ENCODE measurements at places on chromosomes 16 and 17.

DNA sequence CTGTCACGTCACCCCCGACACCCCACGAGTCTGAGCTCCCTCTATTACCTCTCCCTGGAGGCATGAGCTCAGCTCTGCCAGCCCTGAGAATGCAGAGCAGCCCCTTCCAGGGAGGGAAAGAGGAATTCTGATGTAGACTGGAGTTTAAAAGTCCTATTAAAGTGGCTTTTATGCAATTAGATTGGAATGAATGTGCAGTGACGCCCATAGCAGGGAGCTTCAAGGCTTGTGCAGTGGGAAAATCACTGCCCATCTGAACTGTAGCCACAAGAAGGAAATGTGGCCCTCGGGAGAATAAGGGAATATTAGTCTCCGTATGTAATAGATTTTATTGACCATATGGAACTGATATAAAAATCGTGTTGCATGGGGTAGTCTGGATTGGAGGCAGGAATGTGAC lies 66.9 kb downstream of the ZNF423 start:
- no peak for DNase-seq

DNA sequence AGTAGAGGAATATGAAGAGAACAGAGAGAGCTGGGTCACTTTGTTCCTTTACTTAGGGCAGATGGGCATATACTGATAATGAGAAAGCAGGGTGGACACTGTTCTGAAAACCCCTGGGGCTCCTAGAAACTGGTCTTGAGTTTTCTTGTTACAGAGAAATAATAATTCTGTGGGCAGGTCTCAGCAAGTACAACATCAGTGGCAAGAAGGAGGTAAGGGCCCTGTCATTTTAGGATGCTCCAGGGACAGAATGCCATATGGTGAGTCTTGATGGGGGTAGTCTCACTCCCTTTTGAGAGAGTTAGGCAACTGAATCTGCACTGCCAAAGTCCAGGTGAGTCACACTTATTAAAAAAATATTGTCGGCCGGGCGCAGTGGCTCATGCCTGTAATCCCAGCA lies 102.3 kb downstream of the KCNJ2 start:
- DNase-seq: no peak

DNA sequence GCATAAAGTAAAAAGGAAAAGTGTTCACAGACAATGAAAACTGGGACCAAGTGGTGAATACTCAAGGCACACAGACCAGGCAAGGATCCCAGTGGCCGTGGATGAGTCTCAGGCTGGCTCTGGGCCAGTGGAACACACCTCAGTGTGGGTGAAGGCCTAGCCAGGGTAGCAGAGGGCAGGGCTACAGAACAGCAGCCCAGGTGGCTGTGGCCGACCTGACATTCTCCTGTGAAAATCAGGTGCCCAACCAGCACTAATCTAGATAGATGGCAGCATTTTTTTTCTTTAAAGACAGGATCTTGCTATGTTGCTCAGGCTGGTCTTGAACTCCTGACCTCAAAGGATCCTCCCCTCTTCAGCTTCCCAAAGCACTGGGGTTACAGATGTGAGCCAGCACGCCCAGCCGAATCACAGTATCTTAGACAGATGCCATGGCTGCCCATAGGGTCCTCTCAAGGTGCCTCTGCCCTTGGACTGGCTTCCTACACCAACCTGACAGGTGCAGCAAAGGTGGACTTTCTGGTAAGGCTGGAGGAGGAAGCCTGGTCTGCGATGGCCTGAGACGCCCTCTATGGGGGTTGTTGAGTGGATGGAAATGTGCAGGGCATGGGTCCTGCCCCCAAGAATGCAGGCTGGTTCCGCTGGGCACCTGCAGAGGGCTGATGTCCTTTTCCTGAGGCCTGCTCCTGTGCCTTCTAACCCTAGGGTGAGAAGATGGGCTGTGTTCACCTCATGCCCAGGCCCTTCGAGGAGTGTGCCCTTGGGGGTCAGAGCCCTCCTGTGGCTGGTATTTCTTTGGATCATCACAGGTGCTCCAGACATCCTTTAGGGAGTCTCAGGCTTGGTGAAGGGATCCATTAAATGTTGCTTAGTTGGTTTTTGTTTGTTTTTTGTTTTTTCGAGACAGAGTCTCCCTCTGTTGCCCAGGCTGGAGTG lies 3.8 kb upstream of the P4HB start:
- DNase-seq: no peak

DNA sequence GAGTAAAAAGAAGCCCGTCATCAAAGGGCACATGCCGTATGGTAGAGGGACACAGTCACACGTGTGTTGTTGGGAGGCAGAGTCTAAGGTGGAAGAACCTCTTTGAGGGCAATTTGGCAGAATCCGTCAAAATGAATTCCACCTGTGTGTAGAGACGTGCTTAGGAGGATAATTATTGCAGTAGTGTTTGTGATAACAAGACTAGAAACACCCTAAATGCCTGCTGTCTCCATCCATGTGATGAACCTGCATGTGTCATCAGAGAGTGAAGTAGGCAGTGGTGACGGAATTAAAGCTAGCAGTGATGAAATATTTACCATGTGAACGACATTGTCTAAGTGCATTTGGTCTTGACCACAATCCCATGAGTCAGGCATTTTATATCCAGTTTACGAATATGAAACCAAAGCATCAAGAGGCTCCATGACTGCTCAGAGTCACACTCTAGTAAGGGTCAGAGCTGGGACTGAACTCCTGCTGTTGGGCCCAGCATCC lies 61.3 kb upstream of the ADORA2B start:
- peak; percentile 33 for DNase-seq

GRCh38 chr17:36475346-36475970 lies 11.0 kb upstream of the ZNHIT3 start:
- no peak for DNase-seq

DNA sequence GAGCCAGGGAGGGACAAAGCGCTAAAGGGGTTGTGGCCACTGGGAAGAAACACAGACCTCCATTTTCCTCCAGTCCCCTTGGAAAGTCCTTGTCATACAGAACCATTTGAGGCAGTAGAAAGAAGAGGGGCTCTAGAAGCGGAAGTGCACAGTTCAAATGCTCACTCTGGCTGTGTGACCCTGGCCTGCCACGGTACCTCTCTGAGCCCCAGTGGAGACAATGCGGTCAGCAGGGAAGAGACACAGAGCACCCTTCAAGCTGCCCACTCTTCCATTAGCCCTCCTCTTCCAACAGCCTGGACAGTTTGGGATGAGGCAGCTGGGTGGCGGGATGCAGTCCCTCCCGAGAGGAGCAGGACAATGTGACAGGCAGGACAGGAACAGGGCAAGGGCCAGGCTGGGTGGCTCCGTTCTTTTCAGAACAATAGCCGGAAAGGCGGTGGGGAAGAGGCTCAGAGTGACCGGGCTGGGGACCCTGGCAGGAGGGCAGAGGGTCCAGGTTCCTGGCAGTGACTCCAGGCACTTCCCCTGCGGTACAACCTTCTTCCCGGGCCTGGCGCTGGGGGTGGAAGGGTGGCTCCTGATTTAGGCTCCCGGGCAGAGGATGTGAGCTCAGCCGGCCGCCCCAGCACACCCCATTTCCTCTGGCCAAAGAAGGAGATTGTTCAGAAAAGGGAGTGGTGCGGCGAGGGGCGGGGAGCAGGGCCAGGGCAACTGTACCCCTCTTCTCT lies 5.6 kb downstream of the CASKIN2 start:
- no peak for DNase-seq

- DNase-seq: no peak
These were observed 502.8 kb upstream of the KIF2B start for GRCh38 chr17:53319947-53320346.

- no peak for DNase-seq
These were observed 542 bp downstream of the SLC39A11 start for GRCh38 chr17:73091770-73092522.

DNA sequence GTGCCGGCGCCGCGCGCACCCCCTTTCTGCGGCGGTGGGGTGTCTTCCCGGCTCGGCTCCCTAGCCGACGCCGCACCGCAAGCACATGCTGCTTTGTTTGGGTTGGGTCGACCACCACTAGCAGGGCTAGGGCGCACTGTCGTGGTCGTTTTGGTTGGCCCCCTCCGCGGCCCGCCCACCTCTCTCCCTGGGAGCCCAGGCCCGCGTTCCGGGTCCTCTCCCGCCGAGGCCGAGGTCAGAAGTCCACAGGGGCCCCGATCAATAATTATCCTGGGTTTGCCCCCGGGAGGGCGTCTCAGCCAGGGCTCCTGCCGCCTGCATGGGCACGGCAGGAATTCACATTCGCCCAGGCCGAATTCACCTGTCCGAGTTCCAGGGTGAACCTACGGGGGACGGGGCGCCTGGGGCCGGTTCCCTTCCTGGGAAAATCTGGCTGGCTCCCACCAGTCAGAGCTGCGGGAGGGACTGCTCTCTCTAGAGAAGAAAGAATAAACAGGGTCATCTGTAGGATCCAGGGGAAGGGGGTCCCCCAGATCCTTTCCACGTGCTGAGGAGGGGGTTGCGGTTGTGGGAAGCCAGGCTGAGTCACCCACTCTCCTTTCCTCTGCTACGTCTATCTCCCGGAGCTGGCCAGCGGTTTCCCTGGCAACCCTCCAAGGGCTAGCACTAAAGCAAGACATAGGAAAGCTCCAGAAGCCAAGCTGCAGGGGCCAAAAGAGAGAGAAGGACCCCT lies 584 bp upstream of the STAT5B start:
- peak; percentile 39 for DNase-seq

GRCh38 chr16:52584354-52585320 lies 37.7 kb upstream of the TOX3 start:
- no peak for DNase-seq

GRCh38 chr16:4523686-4524085 lies 14.9 kb downstream of the CDIP1 start:
- no peak for DNase-seq

- no peak for DNase-seq
These were observed 56.3 kb upstream of the SMIM36 start for GRCh38 chr17:55567240-55568214.

GRCh38 chr16:16154281-16154951 lies 68.9 kb downstream of the ABCC6 start:
- DNase-seq: no peak

DNA sequence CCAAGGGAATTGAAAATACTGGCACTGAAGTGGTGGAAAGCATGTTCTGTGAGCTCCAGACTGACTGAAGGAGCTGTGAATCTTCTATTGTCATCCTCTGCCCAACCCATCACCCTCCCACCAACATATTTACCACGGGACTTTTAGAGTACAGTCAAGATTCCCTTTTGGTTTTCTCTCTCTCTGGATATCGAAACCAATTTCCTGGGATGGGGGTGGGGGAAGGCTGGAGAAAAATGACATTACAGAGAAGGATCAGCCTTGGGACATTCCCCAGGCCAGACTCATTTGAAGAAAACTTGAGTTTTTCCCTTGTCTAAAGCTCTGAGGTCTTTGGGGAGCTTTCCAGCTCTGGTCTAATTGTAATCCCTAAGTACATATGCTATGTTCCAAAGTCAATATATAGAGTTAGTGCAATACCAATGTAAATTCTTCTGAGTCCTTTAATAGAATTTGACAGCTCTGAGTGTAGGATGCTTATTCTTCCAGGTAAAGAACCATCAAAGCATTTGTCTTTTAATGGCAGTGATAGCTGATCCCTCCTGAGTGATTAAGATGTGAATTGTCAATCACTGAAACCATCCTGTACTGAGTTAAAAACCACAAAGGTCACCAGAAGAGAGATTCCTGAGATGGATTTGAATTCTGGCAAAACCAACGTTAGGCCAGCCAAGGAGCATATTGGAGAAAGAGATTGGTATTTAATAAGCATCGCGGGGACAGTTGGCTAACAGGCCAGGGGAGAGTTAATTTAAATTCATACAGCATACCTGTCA lies 48.8 kb upstream of the CCL1 start:
- DNase-seq: no peak

GRCh38 chr17:49691086-49691676 lies 13.3 kb upstream of the SPOP start:
- no peak for DNase-seq

- DNase-seq: no peak
These were observed 9.2 kb downstream of the FSCN2 start for GRCh38 chr17:81537343-81537855.

GRCh38 chr17:4582691-4583090 lies 1.6 kb upstream of the SMTNL2 start:
- no peak for DNase-seq

- no peak for DNase-seq
These were observed 34.9 kb downstream of the CHD9 start for GRCh38 chr16:53089434-53090285.
